ENCODE measurements at places on chromosomes 1 and 21. TPM values are rescaled to one million over a fixed set of nuclear protein-coding genes. Genes with fewer than 3 reads are reported as not detected.

Gene NBPF20
- total RNA-seq = 1.5 TPM

Gene INSRR
- total RNA-seq = under 0.01 TPM

Gene MEF2D
- total RNA-seq = 4.3 TPM

Gene NBL1
- total RNA-seq = 556 TPM

Gene CLDN14
- total RNA-seq = 5.5 TPM

Gene OVAAL
- total RNA-seq = not detected

Gene NEGR1
- total RNA-seq = 2.7 TPM

Gene PDE4B
- total RNA-seq = 0.75 TPM

Gene ROR1
- total RNA-seq = 15.1 TPM

Gene PDPN
- total RNA-seq = 51.0 TPM

Gene LCE3D
- total RNA-seq = not detected

Gene HEYL
- 0.23 TPM for total RNA-seq

Gene F13B
- not detected for total RNA-seq

Gene TNFSF18
- total RNA-seq = 0.60 TPM

Gene CYYR1
- 0.35 TPM for total RNA-seq

Gene CRNN
- total RNA-seq = not detected

Gene ATP1A4
- total RNA-seq = not detected

Gene FOXD3
- total RNA-seq = not detected

Gene HNRNPCL2
- not detected for total RNA-seq

Gene TPTE
- total RNA-seq = not detected

Gene PAX7
- total RNA-seq = not detected

Gene TRAF3IP3
- total RNA-seq = not detected

Gene TMPRSS15
- not detected for total RNA-seq

Gene SOAT1
- 8.6 TPM for total RNA-seq

Gene C1orf74
- 1.4 TPM for total RNA-seq

Gene SH2D2A
- 0.30 TPM for total RNA-seq

Gene TMEM63A
- total RNA-seq = 19.3 TPM

Gene TFF2
- total RNA-seq = not detected

Gene LCE1A
- not detected for total RNA-seq

Gene DAB1
- not detected for total RNA-seq

Gene JTB
- 54.3 TPM for total RNA-seq

Gene USP48
- 24.7 TPM for total RNA-seq
